Natural killer cell treated with Interleukin-12 subunit alpha and Interleukin-12 subunit beta and Interleukin-15 and Interleukin-18, amount 100 ng/mL, for 72 hours (primary cell): ENCODE measurements at places on chromosomes 5 and 9. TPM values are rescaled to one million over a fixed set of nuclear protein-coding genes. Genes with fewer than 3 reads are reported as not detected.
A peak's percentile ranks its signal among the peaks of the same experiment; 100 is the strongest.

- no peak for DNase-seq
- H3K4me1 ChIP-seq, result no peaks in the 10 kb centered on the region
- H3K27me3 ChIP-seq, result peaks cover 30% of the 10 kb centered on the region
- no peaks in the 10 kb centered on the region for H3K36me3 ChIP-seq
These were observed 587 bp downstream of the OR2Y1 start for GRCh38 chr5:180739271-180739670.

DNA sequence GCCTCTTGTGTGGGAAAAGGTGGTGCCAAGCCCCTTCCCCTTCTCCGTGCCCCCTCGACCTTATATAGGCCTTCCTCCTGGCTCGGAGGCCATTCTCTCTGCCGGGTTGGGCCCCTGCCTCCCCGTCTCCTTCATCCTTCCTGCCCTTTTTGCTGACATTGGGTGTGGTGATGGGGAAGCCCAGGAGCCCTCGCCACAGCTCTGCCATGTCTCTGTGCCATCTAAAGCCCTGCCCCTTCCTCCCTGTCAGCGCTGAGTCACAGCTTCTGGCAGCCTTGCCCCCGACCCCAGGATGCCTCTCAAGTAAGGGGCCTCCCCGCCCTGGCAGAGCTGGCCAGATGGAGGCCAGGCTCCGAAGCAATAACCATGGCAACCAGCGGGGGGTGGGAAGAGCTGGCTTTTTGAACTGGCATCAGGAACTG lies 30.4 kb downstream of the JADE2 start:
- no peaks in the 10 kb centered on the region for H3K27me3 ChIP-seq
- peaks cover 40% of the 10 kb centered on the region for H3K4me1 ChIP-seq
- H3K4me3 ChIP-seq, result peak overlapping the region; percentile 79
- H3K36me3 ChIP-seq, result peaks cover 8% of the 10 kb centered on the region
- DNase-seq, result peak; percentile 92
- peak overlapping the region; percentile 98 for H3K27ac ChIP-seq

- H3K27me3 ChIP-seq, result no peaks in the 10 kb centered on the region
- H3K36me3 ChIP-seq, result peaks cover 11% of the 10 kb centered on the region
- H3K4me1 ChIP-seq, result peaks cover 28% of the 10 kb centered on the region
- no peak overlapping the region for H3K4me3 ChIP-seq
These were observed 64.9 kb downstream of the SECISBP2 start for GRCh38 chr9:89383030-89383720.

- peak overlapping the region; percentile 38 for H3K27ac ChIP-seq
- H3K36me3 ChIP-seq, result peaks cover 16% of the 10 kb centered on the region
- DNase-seq, result no peak
- no peaks in the 10 kb centered on the region for H3K27me3 ChIP-seq
These were observed 78.4 kb downstream of the INSYN2B start for GRCh38 chr5:169901896-169902295.

The SLC1A1 gene
- not detected for total RNA-seq

The CTXN3 gene
- not detected for total RNA-seq
